ENCODE measurements at places on chromosomes 2 and 18.

GRCh38 chr2:190170673-190171072 is 108.1 kb upstream of the MSTN start:
- no peak for DNase-seq

- DNase-seq: peak; percentile 16
These were observed 37.4 kb downstream of the VAPA start for GRCh38 chr18:9951022-9951859.

- DNase-seq: no peak
These were observed 3.9 kb downstream of the C2orf72 start for GRCh38 chr2:231041061-231041689.

- no peak for DNase-seq
These were observed 129.5 kb downstream of the RND3 start for GRCh38 chr2:150357770-150358467.

- DNase-seq: no peak
These were observed 361.7 kb upstream of the ACVR2A start for GRCh38 chr2:147482916-147483669.

DNA sequence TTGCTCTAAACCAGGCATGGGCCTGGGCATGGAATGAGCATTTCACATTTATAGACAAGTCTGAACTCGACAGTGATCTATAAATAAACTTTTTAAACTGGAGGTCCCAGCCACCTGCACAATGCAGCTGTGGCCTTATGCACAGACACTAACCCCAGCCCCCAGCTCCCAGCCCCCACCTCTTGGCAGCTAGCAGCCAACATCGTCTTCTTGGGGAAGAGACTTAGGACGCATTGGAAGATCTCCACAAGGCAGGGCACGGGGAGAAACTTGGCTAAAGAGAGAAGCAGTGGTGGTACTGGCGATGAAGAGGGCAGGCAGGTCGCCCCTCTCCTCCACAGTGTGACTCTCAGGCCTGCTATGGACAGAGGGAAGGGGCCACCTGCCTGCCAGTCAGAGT is 213.2 kb downstream of the ANAPC1 start:
- no peak for DNase-seq

- no peak for DNase-seq
These were observed 29.5 kb upstream of the RBMS1 start for GRCh38 chr2:160522951-160523710.

- DNase-seq: no peak
These were observed 66.0 kb downstream of the PAX3 start for GRCh38 chr2:222232839-222233238.

DNA sequence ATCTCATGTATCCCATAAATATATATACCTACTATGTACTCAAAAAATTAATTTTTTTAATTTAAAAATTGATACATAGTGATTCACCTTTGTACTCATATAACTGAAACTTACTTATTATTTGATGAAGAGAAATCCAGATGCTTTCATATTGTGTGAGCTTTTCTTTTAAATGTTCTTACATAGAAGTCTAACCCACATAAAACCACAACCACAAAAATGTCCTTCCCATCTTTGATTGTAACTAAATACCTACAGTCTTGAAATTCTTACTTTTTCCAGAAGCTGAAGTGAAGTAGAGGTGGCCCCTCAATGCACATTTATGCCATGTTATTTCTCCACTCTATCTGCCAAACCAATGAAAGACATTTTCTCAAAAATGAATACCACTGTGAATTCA is 117.9 kb upstream of the COL5A2 start:
- DNase-seq: no peak

GRCh38 chr2:208937521-208937920 is 486.3 kb upstream of the MAP2 start:
- no peak for DNase-seq

DNA sequence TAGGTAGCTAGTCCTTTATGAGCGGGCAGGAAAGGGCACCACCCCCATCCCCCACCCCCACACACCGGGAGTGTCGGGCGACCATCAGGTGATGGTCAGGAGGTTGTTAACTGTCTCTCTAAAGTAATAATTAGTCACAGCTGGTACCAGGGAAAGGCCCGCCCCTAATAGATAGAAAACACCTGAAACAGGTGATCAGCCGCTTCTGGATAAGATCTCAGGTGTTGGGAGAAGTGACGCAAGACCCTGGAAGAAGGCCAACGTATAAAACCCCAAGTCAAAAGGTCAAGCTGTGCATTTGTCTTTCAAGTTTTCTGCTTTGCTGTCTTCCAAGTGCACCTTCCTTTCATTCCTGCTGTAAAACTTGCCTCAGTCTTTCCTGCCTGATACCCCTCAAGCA is 59.6 kb upstream of the LINC00305 start:
- DNase-seq: no peak

GRCh38 chr2:10444463-10444862 is 3.7 kb downstream of the ODC1 start:
- DNase-seq: no peak

DNA sequence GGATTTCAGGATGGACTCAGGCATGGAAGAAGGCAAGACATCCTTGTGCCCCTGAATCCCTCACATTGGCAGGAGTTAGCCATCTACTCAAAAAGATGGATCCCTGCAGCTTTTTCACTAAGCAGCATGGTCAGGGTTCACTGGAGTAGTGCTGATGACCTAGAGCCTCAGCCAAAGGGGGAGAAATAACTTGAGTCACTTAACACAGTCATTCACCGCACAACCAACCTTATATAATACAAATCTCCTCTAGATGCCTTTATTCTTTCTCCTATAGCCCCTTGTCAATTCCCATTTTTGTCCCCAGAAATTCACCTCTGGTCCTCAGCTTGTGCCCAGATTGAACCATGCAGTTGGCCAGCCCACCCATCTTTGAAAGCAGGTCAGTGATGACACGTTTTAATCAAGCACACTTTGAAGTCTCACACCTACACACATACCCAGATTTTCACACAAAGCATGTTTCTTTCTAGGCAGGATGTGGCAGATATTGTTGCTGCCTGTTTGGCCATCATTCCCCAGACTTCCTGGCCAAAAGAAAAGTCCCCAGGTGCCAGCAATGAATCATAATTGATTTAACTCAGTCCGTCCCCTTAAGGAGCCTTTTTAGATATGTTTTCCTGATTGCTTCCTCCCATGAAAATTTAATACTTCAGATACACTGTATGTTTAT is 84.2 kb downstream of the LBH start:
- DNase-seq: peak; percentile 59

DNA sequence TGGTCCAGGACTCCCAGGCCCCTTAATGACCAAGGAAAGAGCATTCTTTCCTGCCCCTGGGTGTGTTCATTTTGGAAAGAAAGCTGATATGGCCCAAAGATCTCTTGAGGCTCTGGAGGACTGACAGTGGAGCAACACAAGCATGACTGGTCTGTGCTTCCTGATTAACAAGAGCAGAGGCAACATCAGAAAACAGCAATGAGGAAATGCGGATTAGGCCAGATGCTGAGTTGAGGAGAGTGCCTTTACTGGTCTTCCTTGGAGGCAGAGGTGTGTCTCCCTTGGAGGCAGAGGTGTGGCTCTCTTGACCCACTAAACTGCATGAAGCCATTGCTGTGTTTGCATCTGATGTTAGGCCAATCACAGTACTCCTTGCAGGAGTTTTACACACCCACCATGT is 19.9 kb downstream of the IL36B start:
- no peak for DNase-seq

GRCh38 chr2:128320192-128320905 is 1.7 kb upstream of the HS6ST1 start:
- no peak for DNase-seq

GRCh38 chr18:79511671-79512301 is 116.1 kb downstream of the NFATC1 start:
- DNase-seq: no peak

DNA sequence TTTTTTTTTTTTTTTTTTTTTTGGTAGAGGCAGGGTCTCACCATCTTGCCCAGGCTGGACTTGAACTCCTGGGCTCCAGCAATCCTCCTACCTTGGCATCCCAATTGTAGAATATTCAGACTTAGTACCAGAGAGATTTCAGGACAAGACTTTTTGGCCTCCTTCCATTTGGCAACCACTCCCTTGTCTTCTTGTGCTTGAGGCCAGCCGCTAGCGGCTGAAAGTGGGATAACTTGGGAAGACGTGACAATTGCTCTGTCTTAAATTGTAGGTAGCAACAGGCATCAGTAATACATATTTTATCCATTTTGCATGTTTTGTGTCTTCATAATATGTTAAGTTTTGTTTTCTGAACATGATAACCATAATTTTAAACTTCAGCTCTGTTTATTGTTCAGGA is 53.3 kb upstream of the TTN start:
- no peak for DNase-seq

- DNase-seq: no peak
These were observed 11.9 kb upstream of the SLC14A1 start for GRCh38 chr18:45712061-45712460.

DNA sequence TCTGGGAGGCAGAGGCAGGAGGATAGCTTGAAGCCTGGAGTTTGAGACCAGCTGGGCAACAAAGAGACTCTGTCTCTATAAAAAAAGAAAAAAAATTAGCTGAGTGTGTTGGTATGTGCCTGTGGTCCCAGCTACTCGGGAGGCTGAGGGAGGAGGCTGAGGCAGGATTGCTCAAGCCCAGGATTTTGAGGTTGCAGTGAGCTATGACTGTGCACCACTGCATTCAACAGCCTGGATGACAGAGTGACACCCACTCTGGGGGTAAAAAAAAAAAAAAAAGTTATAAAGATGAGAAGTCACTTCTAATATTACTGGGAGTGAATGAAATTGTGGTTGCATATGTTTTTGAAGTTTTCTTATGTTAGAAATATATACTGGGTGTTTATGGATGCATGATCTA is 71.6 kb downstream of the C2orf74 start:
- no peak for DNase-seq

DNA sequence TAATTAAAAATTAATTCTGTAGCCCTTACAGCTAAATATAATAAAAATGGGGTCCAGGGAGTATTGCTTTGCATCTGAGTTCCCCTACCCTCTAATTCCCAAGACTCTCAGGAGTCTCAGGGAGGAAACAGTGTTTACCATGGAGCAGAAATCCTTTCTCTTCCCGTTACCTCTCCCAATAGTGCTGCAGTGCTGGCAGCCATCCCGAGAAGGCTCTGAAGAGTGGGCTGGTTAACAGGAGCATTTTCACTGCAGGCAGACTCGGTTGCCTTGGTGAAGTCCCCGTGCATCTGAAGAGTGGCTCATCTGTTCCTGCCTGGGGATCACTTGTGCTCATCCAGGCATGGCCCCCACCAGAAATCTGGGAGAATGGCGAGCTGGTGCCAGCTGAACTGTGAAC is 41.8 kb upstream of the TMEM178A start:
- no peak for DNase-seq

GRCh38 chr2:172350839-172351479 is 76.4 kb upstream of the ITGA6 start:
- no peak for DNase-seq

DNA sequence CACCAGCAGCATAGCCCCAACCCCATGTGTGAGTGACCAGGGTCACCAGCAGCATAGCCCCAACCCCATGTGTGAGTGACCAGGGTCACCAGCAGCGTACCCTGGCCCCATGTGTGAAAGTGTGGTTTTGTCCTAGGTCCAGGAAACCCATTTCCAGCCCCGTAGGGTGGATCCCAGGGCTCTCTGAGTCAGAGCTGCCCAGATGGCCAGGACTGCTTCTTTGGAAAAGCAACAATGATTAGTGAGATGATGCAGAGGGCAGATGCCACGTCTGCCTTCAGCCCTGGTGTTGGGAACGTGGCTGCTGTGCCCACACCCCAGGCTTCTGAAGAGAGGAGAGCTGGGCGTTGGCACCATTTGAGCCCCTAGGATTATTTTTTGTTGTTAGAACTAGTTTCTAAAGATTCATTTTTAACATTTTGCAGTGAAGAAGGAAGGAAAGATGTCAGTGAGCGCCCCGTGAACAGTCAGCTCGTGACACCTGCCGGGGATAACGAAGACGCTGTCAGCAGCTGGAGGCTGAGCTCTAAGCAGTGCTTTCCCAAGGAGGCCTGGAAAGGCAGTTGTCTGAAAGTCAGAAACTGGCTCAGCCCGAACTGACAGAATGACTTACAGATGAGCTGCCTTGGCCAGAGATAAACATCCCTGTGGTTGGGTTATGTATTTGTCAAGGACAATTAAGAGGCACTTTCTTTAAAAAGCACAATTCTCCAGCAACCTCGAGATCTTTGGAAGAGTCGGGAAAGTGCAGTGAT is 32.1 kb upstream of the KCNG2 start:
- no peak for DNase-seq

DNA sequence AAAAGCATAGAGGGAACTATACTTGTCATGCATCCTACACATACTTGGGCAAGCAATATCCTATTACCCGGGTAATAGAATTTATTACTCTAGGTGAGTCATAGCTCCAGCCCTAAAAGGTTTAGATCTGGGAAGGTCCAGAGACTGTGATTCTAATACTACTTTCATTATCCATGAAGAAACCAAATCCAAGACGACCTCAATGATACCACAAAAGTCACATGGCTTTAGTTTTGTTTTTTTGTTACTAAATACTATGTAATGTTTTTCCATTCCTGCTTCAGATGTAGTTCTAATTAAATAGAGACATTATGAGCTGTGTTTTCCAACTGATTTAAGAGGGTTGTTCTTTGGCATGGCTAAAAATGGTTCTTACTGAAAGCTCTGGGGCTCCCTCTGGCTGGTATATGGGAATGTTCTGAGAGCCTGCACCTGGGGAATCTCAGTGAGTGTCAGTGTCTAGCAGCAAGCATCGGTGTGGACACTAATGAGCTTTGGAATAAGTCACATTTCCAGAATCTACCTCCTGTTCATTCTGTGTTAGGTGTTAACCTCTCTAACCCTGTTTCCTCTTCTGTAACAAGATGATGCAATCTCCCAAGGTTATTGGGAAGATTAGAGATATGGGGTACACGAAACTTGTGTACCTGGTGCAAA is 20.5 kb upstream of the IL1RL2 start:
- no peak for DNase-seq

DNA sequence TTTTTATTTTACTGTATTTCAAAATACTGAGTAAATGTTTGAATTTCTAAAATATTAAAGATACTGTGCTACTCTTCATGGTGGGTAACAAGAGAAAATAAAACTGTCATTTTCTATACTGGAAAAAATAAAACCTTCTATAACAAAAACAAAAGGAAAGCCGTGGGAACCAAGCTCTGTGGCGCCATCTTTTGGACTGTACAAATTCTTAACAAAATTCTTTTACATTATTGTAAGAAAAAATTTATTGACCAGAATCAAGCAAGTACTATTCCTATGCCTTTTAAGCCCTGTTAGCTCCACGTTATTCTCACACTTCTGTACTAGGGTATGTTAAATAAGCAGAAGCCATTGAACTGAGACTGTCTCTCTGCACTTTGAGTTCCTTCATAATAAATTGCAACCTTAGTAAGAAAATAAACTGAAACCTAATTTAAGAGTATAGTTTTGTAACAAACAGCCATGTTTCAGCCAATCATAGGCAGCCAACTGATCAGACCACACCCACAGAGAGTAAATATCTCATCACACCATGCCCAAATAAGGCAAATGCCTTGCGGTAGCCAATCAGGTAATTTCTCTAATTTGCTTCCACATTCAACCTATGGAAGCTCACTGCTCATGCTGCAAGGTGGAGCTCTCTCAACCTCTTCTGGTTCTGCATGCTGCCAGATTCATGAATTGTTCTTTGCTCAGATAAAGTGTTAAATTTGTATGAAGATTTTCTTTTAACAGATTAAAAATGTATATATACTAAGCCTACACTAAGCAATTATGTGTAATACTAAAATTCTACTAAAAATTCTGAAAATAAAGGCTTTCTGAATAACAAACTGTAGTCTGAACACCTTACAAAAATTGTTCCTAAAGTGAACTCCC is 42.2 kb downstream of the HIBCH start:
- DNase-seq: peak; percentile 18
